RCC 7860 (cell line): ENCODE measurements at places on chromosomes 12 and 14.
A peak's percentile ranks its signal among the peaks of the same experiment; 100 is the strongest.

GRCh38 chr12:68236421-68237059 lies 10.9 kb upstream of the IL26 start:
- peak; percentile 19 for DNase-seq

GRCh38 chr12:66910366-66910974 lies 231.6 kb upstream of the GRIP1 start:
- DNase-seq: no peak

- peak; percentile 41 for DNase-seq
Observed at GRCh38 chr14:50666772-50667683, 1.1 kb downstream of the SAV1 start.

DNA sequence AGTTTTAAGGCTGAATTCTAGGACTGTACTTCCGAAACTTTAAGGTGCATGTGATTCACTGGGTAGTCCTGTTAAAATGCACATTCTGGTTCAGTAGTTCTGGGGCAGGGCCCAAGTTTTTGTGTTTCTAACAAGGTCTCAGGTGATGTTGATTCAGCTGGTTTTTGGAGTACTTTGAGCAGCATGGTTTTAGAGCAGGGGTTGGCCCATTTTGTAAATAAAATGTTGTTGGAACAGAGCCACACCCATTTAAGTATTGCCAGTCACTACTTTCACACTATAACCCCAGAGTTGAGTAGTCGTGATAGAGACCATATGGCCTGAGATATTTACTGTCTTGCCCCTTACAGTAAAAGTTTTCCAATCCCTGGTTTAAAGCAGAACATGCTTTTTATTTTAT lies 111.3 kb downstream of the SYNE2 start:
- DNase-seq: no peak

GRCh38 chr14:103391048-103391447 lies 5.8 kb downstream of the MARK3 start:
- no peak for DNase-seq

- DNase-seq: no peak
Observed at GRCh38 chr12:110426406-110426805, 22.9 kb upstream of the ANAPC7 start.

DNA sequence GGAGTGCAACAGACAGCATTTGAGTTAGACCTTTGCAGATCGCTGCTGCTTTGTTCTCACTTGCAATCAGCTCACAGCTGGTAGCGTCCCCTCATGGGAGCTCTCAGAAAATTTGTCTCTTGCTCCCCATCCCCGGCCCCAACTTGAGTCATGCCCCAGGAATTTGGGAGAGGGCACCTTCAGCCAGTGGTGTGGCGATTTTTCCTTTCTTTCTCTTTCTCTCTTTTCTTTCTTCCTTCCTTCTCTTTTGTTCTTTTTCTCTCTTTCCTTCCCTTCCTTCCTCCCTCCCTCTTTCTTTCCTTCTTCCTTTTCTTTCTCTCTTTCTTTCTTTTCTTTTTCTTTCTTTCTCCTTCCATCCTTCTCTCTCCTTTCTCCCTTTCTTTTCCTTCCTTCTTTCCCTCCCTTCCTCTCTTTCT lies 34.2 kb upstream of the MAP1LC3B2 start:
- peak; percentile 39 for DNase-seq

DNA sequence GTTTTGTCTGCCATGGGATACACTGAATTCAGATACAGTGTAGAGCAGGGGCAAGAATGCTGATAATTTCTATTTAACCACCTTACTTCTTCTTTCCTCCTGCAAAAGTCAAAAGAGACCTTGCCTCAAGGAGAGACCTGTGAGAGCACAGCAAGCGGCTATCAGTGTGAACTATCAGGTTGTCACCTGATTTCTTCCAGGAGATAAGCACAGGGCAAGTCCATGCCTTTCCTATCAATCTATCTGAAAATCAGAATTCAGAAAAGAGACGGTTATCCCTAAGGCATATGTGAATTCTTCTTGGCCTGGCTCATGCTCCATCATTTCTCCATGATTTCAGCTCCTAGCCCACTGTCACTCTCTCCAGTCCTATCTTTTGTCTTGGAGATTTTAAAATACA lies 128.9 kb upstream of the CCND2 start:
- DNase-seq: no peak

DNA sequence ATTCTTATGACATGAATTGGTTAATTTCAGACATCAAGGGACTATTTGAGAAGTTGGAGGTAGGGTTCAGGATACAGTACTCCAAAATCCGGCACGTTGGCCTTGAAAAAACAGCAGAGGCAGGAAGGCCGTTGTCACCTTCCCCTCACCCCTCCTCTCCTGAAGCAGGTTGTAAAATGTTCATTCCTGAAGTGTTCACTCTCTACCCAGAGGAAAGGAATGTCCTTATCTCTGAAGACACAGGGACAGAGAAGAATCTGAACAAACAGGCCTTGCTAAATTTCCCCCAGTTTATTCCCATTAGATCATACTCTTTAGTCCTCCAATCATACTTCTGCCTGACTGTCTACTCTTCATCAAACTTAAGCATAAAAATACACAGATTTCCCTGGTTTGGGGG lies 313.6 kb downstream of the ZFP36L1 start:
- DNase-seq: no peak

GRCh38 chr14:82642425-82642824 lies 1108.8 kb upstream of the SEL1L start:
- no peak for DNase-seq

GRCh38 chr14:53231171-53231570 lies 78.0 kb upstream of the DDHD1 start:
- no peak for DNase-seq

- DNase-seq: no peak
Observed at GRCh38 chr12:12562016-12562483, 613 bp downstream of the DUSP16 start.

DNA sequence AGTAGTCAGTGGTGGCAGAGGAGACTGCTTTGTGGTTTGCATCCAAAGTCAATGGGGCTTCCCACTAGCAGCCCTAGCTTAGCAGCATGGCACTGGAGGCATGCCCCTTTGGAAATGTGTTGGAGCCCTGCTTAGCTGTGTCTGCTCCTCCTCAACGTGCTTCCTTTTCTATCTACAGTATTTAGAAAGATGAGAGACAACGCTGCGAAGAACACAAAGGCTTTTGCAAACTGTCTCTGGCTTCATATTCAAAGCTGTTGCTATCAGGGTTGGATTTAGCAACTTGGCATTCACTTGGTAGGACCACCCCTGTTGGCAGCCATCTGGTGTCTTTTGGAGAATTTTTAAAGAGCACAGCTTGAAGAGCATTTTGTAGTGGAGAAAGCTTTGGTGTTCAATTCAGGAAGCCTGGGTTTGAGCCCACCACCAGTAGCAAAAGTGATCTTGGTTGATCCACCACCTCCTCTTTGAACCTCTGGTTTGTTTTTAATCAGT lies 82.1 kb upstream of the CCDC196 start:
- DNase-seq: no peak
